ENCODE measurements at places on chromosomes 7 and 10. TPM values are rescaled to one million over a fixed set of nuclear protein-coding genes. Genes with fewer than 3 reads are reported as not detected.
A peak's percentile ranks its signal among the peaks of the same experiment; 100 is the strongest.

GRCh38 chr7:155692317-155692716 is 47.9 kb downstream of the RBM33 start:
- DNase-seq, result no peak

- no peak for DNase-seq
These were observed 66.2 kb upstream of the CCNY start for GRCh38 chr10:35270100-35270499.

DNA sequence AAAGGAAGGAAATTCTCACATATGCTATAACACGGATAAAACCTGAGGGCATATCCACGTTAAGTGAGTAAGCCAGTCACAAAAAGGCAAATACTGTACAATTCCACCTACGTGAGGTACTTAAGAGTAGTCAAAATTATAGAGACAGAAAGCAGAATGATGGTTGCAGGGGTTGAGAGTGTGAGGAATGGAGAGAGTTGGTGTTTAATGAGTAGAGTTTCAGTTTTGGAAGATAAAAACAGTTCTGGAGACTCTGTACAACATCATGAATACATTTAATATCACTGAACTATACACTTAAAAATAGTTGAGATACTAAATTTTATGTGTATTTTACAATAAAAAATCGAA is 95.1 kb downstream of the SNX13 start:
- no peak for DNase-seq

- no peak for DNase-seq
These were observed 108.4 kb downstream of the C10orf90 start for GRCh38 chr10:126561921-126562680.

The PLAC9 gene
- 27.5 TPM for total RNA-seq

DNA sequence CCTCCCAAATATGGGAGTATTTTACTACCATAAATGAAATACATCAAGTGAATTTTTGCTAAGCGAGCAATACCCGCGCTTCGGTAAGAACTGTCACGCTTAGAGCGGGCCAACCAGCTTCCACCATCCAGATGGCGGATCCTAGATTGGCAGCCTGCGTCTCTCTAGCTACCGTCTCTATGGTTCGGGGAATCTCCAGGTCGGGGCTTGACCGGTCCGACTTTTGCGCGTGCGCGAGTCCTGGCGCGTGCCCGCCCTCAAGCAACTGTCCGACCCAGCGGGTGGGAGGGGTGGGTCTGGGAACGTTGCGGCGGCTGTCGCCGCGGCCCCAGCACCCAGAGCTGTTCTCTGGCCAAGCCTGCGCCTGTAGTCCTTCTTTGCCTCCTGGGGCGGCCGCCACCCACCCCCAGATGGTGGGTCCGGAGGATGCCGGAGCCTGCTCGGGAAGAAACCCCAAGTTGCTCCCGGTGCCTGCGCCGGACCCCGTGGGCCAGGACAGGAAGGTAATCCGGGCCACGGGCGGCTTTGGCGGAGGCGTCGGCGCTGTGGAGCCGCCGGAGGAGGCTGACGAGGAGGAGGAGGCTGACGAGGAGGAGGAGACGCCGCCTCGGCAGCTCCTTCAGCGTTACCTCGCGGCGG is at the start of gene TBC1D12:
Gene TBC1D12, plus strand, starts transcription at position 338 of the 639 bp plus-strand sequence. Its CDS starts 73 bp downstream, at position 411.
- peak; percentile 89 for DNase-seq

Measured in neural crest cell (in vitro differentiated cells).